ENCODE measurements at places on chromosomes 1 and 21.

DNA sequence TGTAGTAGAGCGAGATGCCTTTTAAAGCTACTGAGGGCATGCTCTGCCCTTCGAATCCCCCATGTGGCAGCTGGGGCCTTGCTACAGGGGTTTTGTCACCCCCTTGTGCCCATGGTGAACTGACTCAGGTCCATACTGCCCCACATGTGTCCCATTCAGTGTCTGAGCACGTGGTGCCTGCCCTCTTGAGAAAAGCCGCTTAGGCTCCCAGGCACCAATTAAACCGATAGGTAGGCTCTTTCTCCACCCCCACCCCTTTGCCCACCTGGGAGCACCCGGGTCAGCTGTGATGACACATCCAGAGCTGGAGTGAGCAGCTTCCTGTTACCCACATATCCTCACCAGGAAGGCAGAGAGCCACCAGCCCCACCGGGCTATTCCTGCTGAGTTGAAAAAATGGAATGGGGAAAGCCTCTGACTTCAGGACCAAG, 30.5 kb downstream of the TMCC2 start:
- no peak for DNase-seq

DNA sequence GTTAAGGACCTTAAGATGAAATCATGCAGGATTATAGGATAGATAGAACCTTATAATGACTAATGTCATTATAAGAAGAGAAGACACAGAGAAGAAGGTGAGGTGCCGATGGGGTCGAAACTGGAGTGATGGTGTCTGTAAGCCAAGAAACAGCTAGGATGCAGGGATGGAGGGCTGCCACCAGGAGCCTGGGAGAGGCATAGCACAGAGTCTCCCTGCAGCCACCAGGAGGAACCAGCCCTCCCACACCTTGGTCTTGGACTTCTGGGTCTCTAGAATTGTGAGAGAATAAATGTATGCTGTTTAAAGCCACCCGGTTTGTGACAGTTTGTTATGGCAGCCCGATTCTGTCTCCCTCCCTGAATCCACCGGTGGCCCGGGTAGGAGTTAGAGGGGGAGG, 337.2 kb upstream of the AJAP1 start:
- DNase-seq, result no peak

GRCh38 chr1:209893751-209894150, 44.3 kb upstream of the SYT14 start:
- no peak for DNase-seq

- no peak for DNase-seq
Observed at GRCh38 chr1:9317591-9318417, 25.1 kb downstream of the SPSB1 start.

DNA sequence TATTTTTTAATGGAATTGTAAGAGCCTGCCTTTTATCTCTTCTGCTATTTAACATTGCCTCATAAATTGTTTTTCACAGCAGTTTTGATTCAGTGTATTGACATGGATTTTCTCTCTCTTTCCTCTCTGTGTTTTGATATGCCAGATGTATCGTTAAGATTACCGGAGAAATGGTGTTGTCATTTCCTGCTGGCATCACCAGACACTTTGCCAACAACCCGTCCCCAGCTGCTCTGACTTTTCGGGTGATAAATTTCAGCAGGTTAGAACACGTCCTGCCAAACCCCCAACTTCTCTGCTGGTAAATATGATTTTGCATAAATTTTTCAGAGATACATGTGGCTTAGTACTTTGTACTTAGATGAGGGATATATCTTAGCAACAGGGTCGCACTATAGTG, 23.1 kb upstream of the DYNLT5 start:
- no peak for DNase-seq

DNA sequence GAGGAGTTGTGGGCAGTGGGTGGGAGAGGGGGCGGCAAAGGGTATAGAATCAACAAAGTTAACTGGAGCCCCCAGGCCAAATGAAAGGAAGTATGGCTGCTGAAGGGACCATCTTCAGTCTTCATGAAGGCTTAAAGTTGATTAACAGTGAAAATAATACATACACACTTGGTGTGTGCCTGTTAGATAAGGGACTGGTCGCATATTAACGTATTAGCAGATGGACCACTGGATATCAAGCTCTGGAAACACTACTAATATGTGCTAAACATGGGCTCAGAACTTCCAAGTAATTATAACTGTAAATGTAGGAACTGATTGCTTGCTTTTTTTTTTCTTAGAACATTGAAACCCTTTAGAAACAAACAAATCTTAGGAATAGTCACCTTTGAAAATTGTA, 224.7 kb upstream of the KIAA0040 start:
- no peak for DNase-seq

- no peak for DNase-seq
Observed at GRCh38 chr1:19651141-19651737, 7.1 kb downstream of the NBL1 start.

- DNase-seq, result no peak
Observed at GRCh38 chr1:190176776-190177175, 300.9 kb downstream of the BRINP3 start.

DNA sequence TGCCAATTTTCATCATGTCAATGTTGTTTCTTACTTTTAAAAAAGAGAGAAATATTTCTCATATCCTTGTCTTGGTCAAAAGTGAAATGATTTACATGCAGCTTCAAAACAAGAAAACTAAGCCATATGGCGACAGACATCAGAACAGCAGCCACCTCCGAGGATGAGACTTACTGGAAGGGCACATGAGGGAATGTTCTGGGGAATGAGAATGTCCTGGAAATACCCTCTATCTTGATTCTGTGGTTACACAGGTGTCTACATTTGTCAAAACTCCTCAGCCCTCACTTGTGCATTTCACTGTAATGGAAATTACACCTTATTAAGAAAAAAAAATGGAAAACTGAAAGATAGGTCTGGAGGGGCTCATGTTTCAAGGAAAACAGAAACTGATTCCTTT, 14.2 kb upstream of the ECE1 start:
- DNase-seq, result no peak

GRCh38 chr1:233613252-233614172, at the start of gene KCNK1:
TSS of gene KCNK1 (plus strand) at chr1:233614106. CDS start at chr1:233614172, 66 bp downstream.
- DNase-seq, result peak; percentile 53

- no peak for DNase-seq
Observed at GRCh38 chr1:228488125-228488817, 1.1 kb downstream of the RNF187 start.
